Glutamatergic neuron (in vitro differentiated cells): ENCODE measurements at places on chromosomes 6 and 20. TPM values are rescaled to one million over a fixed set of nuclear protein-coding genes. Genes with fewer than 3 reads are reported as not detected.

GRCh38 chr6:34242252-34243130, 5.8 kb downstream of the HMGA1 start:
- DNase-seq: no peak
- H3K4me1 ChIP-seq: peaks cover 31% of the 10 kb centered on the region
- no peak overlapping the region for H3K4me3 ChIP-seq
- H3K36me3 ChIP-seq: no peaks in the 10 kb centered on the region
- no peak overlapping the region for H3K27ac ChIP-seq

- H3K27me3 ChIP-seq: no peaks in the 10 kb centered on the region
- no peak overlapping the region for H3K4me3 ChIP-seq
- DNase-seq: no peak
- H3K4me1 ChIP-seq: no peaks in the 10 kb centered on the region
Observed at GRCh38 chr6:47563162-47563561, 85.6 kb downstream of the CD2AP start.

DNA sequence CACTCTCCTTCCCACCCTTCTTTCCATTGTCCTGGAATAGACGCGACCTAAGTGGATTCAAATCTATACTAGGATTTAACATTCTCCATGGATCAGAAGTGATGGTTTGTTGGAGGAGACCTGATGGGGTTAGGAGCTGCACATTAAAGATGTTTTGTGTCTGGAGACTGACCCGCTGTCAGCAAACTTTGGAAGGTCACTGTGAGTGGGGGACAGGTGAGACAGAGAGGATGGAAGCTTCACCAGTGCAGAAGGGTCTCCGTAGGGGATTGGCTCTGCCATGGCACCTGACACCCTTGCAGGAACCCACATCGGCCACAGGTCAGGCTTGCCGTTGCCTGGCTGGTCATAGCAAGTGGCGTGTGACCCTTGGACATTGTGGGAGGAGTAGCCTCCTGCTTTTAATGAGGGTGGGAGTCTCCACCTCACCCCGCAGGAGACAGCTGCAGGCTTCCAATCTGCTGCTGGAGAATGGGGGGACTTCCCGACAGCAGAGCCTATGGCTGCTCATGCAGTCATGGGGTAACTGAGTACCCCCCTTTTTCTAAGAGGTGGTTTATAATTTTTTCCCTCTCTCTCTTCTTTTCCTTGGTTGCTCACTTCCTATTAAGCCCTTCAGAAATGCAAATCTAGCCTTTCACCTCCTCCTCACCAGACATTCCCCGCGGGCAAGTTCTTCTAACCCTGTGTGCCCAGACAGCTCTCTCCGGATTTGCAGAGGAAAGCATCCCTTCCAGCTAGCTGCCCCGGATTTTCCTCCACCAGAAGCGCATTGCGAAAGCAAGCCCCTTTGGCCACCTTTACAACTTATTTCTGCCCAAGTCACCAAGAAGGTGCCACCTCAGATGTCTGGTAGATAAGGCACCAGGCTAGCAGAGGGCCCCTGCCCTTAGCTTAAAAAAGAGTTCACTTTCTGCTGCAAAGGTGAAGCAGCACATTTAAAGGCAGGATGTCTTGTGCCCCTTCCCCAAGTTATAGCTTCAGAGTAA, 53.5 kb downstream of the DACT2 start:
- no peak for DNase-seq
- no peak overlapping the region for H3K4me3 ChIP-seq
- H3K4me1 ChIP-seq: no peaks in the 10 kb centered on the region
- no peak overlapping the region for H3K27ac ChIP-seq

GRCh38 chr6:68059899-68060298, 575.2 kb upstream of the ADGRB3 start:
- no peaks in the 10 kb centered on the region for H3K4me1 ChIP-seq
- no peak overlapping the region for H3K4me3 ChIP-seq
- H3K27ac ChIP-seq: no peak overlapping the region
- no peak for DNase-seq

TREM2 gene
- total RNA-seq: not detected

RAET1L gene
- not detected for total RNA-seq
